ENCODE measurements at places on chromosomes 7 and 10. TPM values are rescaled to one million over a fixed set of nuclear protein-coding genes. Genes with fewer than 3 reads are reported as not detected.

The TRPV6 gene
- total RNA-seq = 0.07 TPM

DNA sequence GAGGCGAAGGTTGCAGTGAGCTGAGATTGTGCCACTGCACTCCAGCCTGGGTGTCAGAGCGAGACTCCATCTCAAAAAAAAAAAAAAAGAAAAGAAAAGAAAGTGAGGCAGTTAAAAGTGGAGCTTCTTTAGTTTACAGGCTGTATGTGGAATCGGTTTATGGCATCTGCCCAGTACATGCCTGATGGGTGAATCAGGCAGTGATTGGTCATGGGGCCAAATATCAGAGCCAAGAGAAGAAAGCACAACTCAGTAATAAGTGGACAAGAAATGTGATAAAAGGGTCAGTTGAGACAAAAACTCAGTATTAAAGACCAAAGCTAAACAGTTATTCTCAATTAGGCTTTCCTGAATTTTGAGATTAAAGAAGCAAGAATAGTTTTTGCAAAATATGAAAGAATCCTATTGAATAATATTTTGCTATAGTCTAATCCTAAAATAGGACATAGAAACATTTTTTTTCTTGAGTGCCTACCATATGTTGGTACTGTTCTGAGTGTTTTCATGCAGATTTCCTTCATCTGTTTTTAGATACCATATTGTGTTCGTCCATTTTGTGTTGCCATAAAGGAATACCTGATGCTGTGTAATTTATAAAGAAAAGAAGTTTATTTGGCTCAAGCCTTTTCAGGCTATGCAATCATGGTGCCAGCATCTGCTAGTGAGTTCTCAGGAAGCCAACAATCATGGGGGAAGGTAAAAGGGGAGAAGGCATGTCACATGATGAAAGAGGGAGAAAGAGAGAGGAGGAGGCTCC is 14.4 kb downstream of the CDC14C start:
- H3K4me1 ChIP-seq = no peaks in the 10 kb centered on the region
- H3K27ac ChIP-seq = no peak overlapping the region
- H3K4me3 ChIP-seq = no peak overlapping the region
- no peaks in the 10 kb centered on the region for H3K36me3 ChIP-seq

DNA sequence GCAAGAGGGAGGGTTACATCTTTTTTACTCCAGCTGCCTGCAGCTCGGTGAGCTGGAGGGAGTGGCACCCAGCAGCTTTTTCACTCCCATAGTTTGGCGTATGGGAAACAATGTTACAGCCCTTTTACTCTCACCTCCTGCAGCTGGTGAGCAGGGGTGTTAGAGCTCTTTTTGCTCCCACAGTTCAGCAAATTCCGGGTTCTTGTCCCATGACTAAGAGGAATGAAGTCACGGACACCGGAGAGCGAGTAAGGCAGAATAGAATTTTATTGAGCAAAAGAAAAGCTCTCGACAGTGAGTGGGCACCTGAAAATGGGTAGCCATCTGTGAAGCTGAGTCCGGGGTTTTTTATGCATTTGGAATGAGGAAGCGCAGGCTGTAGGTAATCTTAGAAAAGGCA is 446.6 kb downstream of the GFRA1 start:
- H3K36me3 ChIP-seq = no peaks in the 10 kb centered on the region
- no peaks in the 10 kb centered on the region for H3K27me3 ChIP-seq
- no peaks in the 10 kb centered on the region for H3K4me1 ChIP-seq
- H3K4me3 ChIP-seq = no peak overlapping the region

GRCh38 chr7:82166260-82167015 is 277.1 kb downstream of the CACNA2D1 start:
- no peak overlapping the region for H3K27ac ChIP-seq
- no peaks in the 10 kb centered on the region for H3K27me3 ChIP-seq
- DNase-seq = no peak
- no peak overlapping the region for H3K4me3 ChIP-seq

DNA sequence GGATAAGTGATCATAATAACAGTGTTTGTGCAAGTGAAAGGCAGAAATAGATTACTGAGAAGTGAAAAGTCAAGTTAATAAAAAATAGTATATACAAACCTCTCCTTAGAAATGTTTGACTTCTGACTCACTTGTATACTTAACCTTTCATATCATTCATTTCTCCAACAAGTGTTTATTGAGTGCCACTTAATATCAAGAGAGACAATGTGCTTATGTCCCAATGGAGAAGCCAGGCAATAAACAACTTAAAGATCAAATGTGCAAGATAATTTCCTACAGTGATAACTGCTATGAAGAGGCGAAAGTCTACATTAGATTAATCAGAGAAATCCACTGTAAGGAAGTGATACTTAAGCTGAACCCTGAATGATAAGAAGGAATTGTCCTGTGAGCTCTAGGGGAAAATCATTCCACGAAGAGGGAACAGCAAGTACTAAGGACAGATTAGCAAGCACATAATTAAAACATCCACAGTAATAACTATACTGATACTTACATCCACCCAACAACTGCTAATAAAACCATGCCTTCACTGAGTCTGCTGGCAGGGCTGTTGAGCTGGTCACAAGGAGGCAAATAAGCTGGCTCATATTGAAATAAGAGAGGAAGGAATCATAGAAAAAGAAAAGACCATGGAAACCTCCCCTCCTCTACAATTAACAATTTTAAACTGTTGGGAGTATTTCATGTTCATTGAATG is 203.5 kb downstream of the CTNNA3 start:
- H3K27me3 ChIP-seq = no peaks in the 10 kb centered on the region
- H3K4me1 ChIP-seq = no peaks in the 10 kb centered on the region
- H3K36me3 ChIP-seq = no peaks in the 10 kb centered on the region
- no peak for DNase-seq

All from activated CD4-positive, alpha-beta T cell treated with anti-CD3 and anti-CD28 coated beads, Interleukin-2, amount 10 ng/mL, durations not matched to agents 7 days and 5 days (primary cell).